Activated T-cell treated with anti-CD3 and anti-CD28 coated beads for 48 hours (primary cell): ENCODE measurements at places on chromosomes 11 and 22.

GRCh38 chr11:14022251-14022650 lies 59.7 kb downstream of the SPON1 start:
- DNase-seq = no peak

DNA sequence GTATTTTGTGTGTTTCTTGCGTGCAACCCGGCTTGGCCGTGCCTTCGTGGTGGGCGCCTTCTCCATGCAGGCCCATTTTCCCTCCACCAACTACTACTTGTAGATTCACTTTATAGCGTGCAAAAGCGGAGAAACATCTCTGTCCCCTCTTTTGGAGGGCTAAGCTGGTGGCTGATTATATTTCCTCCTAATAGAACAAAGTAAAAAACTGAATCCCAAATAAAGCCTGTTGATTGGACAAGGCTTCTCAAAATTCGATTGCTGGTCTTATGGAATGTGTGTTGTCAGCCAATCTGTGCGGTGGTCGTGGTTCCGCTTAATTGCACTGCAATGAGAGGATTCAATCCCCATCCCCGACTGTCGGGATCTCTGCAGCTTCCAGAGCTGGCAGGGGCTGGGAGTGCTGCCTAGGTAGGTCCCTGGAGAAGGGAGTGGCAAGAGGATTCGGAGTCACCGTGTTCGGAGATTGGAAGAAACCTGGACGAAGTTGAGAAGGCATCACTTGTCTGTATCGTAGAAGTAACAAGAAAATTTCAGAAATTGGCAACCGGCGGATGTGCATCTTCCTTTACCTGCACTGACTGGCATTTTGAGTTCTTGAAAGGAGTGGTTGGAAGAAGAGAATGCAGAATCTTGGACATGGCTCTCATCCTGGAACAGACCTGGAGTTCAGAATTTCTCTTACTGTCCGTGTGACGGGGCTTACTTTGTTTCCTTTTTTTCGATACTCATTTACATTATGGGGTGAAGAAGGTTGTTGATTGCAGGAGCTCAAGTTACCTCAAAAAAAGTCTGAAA lies 1.1 kb downstream of the HMGXB4 start:
- no peak for DNase-seq

DNA sequence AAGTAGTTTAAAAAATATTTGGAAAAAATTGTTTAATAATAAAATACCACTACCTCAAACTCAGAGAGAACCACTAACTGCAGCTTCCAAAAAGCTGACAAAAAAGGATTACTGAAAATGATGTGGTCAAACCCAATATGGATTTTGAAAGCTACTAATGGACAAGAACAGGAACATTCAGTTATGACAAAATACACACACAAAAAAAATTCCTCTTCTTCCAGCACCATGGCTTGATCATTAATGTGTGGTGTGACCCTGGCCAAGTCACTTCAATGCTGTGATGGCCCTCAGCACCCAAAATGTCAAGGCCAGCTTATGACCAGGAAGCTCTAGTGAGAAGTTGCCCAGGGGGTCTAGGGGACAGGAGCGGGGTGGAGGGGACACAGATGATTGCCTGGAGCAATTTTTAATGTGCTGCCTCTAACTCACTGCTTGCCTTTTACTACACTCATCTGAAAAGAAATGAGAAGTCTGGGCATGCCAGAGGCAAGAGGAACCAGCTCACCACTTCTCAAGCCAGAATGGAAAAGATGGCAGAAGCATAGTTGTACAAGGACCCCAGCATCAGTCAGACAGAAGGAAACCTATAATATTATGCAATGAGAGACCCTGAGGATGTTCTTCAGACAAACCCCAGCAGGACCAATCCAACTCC lies 2.2 kb downstream of the SMCO4 start:
- no peak for DNase-seq

GRCh38 chr11:58832056-58832645 lies 12.4 kb downstream of the GLYATL2 start:
- no peak for DNase-seq

- no peak for DNase-seq
Measured at GRCh38 chr11:117457835-117458234, 130.2 kb downstream of the CEP164 start.
